ENCODE measurements at places on chromosomes 7 and 10.

GRCh38 chr10:35420044-35420443 lies 83.7 kb downstream of the CCNY start:
- no peak for DNase-seq

- DNase-seq, result no peak
These were observed 37.1 kb upstream of the EZH2 start for GRCh38 chr7:148921189-148921588.

DNA sequence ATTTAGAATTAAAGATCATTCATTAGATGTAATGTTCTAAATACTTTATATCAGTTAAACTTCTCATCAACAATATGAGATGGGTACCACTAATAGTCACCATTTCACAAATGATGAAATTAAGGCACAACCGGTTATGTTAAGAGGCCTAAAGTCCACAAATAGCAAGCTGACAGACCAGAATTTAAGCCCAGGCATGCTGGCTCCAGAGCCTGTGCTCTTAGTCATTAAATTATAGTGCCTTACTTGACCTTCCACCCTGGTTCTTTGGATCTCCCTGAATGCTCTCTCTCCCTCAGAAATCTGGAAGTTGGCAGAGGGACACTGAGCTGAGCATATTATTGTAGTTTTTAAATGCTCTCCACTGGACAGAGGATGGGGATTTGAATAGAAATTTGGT lies 3.6 kb downstream of the LIPN start:
- DNase-seq, result no peak

DNA sequence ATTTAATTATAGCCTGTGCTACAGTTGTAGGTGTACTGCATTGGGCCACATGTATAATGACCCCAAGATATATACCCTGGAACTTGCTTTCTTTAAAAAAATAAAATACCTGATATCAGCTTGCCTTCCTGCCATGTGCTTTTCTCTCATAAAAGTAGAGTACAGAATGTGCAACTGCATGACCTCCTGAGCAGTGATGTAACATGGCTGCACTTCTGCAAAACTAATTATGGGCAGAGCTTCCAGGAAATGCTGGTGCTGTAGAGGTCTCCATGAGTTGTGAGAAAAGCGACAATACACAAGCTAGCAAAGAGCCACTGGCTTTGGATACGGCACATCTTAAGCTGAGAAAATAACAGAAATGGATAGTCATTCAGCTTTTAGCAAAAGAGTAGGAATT lies 6.5 kb upstream of the ERLIN1 start:
- no peak for DNase-seq

DNA sequence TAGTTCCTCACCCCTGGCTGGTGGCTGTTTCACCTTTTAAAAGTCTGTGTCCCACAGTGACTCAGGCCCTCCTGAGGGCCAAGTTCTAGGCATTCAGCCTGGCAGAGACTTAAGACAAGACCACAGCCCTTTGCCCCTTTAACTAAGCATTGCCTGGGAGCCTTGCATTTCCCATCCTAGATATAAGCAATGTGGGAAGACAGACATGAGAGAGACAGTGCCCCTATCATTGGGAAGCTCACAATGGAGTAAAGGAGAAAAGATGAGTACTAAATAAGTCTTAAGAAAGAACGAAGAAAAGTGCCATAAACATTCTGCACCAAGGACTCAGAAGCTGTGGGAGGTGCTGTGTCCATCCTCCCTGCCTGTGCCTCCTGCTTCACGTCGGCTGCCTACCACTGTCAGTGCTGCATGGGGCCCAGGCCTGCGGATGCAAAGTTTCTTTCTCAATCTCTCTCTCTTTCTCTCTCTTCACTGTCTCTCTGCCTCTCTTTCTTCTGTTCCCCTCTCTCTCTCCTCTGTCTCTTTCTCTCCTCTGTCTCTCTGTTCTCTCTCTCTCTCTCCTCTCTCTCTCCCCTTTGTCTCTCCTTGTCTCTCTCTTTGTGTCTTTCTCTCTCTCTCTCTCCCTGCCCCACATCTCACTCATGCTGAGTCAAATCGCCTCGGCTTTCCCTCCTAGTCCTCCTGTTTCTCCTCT lies 21.5 kb downstream of the GPRIN2 start:
- DNase-seq, result no peak
